ENCODE measurements at places on chromosomes 7 and 10. TPM values are rescaled to one million over a fixed set of nuclear protein-coding genes. Genes with fewer than 3 reads are reported as not detected.

The JAZF1 gene
- 5.4 TPM for total RNA-seq

The RBM48 gene
- total RNA-seq = 5.8 TPM

The LIPM gene
- not detected for total RNA-seq

The PLOD3 gene
- 134 TPM for total RNA-seq

The VIM gene
- total RNA-seq = 8,352 TPM

The NUTM2B gene
- total RNA-seq = 0.18 TPM

The OR2A12 gene
- total RNA-seq = not detected

The TRPV5 gene
- total RNA-seq = not detected

The MMD2 gene
- total RNA-seq = not detected

The TMEM139 gene
- not detected for total RNA-seq

The TSPAN33 gene
- total RNA-seq = 0.65 TPM

The NOBOX gene
- total RNA-seq = not detected

The RAB19 gene
- total RNA-seq = not detected
